ENCODE measurements at places on chromosomes 13 and 19.

- no peak for DNase-seq
Measured at GRCh38 chr13:50911081-50911631, 1.6 kb downstream of the RNASEH2B start.

- no peak for DNase-seq
Measured at GRCh38 chr13:26020891-26021290, 30.9 kb downstream of the SHISA2 start.

GRCh38 chr19:5826531-5827341, 12.8 kb downstream of the FUT6 start:
- peak; percentile 45 for DNase-seq

- DNase-seq = no peak
Measured at GRCh38 chr13:21885714-21886224, 214.9 kb downstream of the FGF9 start.

- DNase-seq = no peak
Measured at GRCh38 chr19:6087074-6087571, 23.2 kb downstream of the RFX2 start.

DNA sequence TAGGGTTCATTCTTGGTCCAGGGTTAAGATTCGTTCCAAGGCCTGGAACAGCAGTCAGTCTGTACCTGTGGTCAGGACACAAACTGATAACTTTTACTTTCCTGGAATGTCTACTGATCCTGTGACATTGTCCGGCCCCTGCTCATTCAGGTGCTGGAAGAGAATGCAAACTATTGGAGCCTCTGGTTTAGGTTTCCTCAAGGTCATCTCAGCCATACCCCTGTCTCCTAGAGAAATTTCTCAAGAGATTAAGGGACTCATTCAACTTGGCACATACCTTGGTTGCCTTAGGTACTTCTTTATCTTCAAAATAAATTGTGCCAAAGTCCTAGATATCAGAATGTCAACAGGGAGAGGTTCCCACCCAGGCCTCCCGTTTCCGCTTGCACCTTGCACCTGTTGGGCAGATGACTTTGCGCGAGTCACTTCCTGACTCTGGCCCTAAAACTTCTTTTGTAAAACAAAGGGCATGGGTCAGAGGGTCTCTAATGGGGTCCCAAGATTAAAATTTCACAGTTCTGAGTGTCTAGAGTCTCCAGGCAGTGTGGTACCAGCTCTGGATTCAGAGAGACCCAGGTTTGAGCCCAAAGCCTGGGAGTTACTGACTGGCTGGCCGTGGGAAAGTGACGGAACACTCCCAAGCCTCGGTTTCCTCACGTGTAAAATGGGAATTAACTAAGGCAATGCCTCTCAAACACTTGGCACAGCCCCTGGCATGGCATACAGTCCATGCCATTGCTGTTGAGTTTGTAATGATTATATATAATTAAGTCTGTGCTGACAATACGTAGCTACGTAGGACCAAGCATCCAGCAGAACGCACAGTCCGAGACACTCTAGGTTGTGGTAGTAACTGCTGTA, 25.8 kb upstream of the CYP2S1 start:
- DNase-seq = no peak

GRCh38 chr19:11284515-11284914, 11.4 kb upstream of the TSPAN16 start:
- no peak for DNase-seq

- DNase-seq = no peak
Measured at GRCh38 chr13:79183231-79183630, 222.8 kb downstream of the RBM26 start.

GRCh38 chr19:47693903-47694302, 19.3 kb upstream of the EHD2 start:
- no peak for DNase-seq

Data from NCI-H187 (cell line).